Left ventricle myocardium inferior (tissue), 1 donor: ENCODE measurements at places on chromosomes 2 and 18. TPM values are rescaled to one million over a fixed set of nuclear protein-coding genes. Genes with fewer than 3 reads are reported as not detected.

The AQP12A gene
- not detected for total RNA-seq

The LYPD6 gene
- total RNA-seq: 0.08 TPM

The SNED1 gene
- 6.1 TPM for total RNA-seq

The TUBA4B gene
- total RNA-seq: not detected

The STRADB gene
- 57.5 TPM for total RNA-seq

The SLC8A1 gene
- 990 TPM for total RNA-seq

The PLCD4 gene
- 0.99 TPM for total RNA-seq

The NCL gene
- 262 TPM for total RNA-seq

The ITPRIPL1 gene
- total RNA-seq: 0.47 TPM

The MORN2 gene
- 23.9 TPM for total RNA-seq

The WDR35 gene
- total RNA-seq: 4.8 TPM

The BOK gene
- 2.4 TPM for total RNA-seq
